ENCODE measurements at places on chromosomes 12 and 14.

GRCh38 chr12:63668028-63668799 lies at the start of gene DPY19L2:
TSS of gene DPY19L2 (minus strand) at chr12:63668493. CDS start at chr12:63668393, 100 bp downstream.
- peak; percentile 22 for DNase-seq

DNA sequence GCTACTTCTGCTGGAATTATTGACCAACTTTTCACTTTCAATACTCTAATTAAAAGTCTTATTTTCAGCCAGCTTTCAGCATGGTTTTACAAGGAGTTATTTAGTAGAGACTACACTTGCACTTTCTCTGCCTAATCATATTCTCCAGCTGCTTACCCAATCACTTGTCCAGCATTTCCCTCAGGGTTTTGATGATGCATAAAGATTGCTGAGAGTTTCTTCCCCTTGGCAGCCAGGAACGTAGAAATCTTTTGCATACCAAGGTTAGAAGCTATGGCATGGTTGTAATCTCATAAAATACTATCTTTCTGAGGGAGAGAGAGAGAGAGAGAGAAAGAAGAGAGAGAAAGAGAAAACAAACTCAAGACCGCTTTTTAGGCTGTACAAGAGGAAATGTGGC lies 10.8 kb downstream of the OR4Q3 start:
- DNase-seq, result no peak

DNA sequence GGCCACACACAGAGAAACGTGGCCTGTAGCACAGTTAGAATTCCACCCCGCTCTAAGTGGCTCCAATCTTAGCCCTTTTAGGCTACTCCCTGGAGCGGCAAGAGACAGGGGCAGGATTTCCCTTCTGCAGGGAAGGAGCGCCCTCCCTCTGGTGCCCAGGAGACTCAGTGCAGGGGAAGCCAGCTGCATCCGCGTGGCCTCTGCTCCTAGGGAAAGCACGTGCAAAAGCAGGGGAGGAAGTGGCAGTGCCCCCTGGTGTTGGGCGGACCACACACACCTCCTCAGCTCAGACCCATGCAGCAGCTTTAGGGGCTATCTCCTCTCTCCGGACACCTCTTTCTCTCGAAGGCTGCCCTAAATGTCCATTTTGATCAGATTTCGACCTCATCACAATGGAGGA lies 50.0 kb downstream of the SPRING1 start:
- DNase-seq, result no peak

- DNase-seq, result no peak
Measured at GRCh38 chr14:96105926-96106441, 66.8 kb downstream of the C14orf132 start.

DNA sequence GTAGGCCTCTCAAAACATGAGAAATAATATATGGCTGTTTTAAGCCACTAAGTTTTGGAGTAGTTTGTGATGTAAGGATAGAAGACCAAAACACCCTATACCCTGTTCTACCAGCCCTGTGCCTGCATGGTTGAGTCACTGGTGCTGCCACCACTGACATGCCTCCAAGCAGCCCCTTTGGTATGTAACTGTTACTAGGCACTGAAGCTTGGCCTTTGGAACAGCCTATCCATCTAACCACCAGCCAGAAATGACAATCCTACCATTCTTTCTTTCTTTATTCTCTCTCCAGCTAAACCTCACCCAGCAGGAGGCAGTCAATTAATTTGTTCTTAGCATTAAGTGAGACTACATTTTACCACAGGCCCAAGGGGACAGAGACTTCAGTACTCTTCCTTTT lies 240.3 kb downstream of the MSRB3 start:
- DNase-seq, result no peak

- no peak for DNase-seq
Measured at GRCh38 chr14:102991376-102991775, 66.0 kb downstream of the CDC42BPB start.

GRCh38 chr12:124678421-124678893 lies 111.0 kb upstream of the NCOR2 start:
- DNase-seq, result no peak

- no peak for DNase-seq
Measured at GRCh38 chr14:42729681-42730080, 1123.0 kb downstream of the LRFN5 start.

GRCh38 chr12:9634177-9634803 lies 26.6 kb upstream of the KLRB1 start:
- no peak for DNase-seq

DNA sequence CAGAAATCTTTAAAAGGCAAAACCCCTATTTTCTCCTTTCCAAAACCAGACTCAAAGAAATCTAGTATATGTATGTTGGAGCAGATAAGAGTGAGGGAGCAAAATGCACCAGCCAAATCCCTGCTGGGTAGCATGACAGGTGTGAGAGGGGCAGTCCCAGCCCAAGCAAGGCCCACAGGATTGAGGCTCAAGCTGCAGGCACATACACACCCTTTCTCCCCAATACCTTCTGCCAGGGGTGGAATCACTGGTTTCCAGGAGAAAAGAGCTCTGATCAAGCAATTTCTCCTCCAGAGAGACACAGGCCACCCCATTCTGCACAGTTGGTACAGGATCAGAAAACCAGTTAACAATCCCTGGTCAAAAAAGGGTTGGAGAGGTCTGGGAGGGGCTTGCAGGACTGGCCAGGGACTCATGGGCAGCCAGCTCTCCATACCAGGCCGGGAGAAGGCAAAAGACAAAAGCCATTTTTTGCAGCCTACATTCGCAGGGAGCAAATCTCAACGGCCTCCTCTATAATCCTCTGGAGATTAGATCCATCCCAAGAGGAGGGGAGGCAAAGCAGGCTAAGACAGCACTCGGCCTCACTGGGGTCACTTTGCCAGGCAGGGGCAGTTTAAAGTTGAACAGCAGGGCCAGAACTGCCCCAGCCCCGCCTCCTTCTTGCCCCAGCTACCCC lies 2.1 kb downstream of the KMT2D start:
- DNase-seq, result no peak

- no peak for DNase-seq
Measured at GRCh38 chr14:58848365-58848764, 210.6 kb downstream of the DACT1 start.

All from NCI-H1436 treated with DMSO at 0.1 percent for 48 hours (cell line).